ENCODE measurements at places on chromosomes 4 and X. TPM values are rescaled to one million over a fixed set of nuclear protein-coding genes. Genes with fewer than 3 reads are reported as not detected.

The ATOH1 gene
- not detected for total RNA-seq

The RAB9B gene
- 0.23 TPM for total RNA-seq

The TCEAL7 gene
- 7.6 TPM for total RNA-seq

The GSX2 gene
- total RNA-seq: not detected

The CENPI gene
- total RNA-seq: 9.1 TPM

The NPY1R gene
- total RNA-seq: not detected

The LRP2BP gene
- total RNA-seq: 0.31 TPM

The GRK4 gene
- total RNA-seq: 3.4 TPM

The ZMYM3 gene
- total RNA-seq: 9.5 TPM

The G6PD gene
- 77.4 TPM for total RNA-seq

The SPIN2A gene
- total RNA-seq: not detected

The XAGE1B gene
- total RNA-seq: not detected

The ZNF157 gene
- total RNA-seq: 0.19 TPM

The ADH1B gene
- not detected for total RNA-seq

The SOD3 gene
- not detected for total RNA-seq

The ARL9 gene
- 0.08 TPM for total RNA-seq

The MAGEE2 gene
- not detected for total RNA-seq

The INPP4B gene
- 25.6 TPM for total RNA-seq

The TRIM2 gene
- 5.0 TPM for total RNA-seq

The SPANXB1 gene
- not detected for total RNA-seq

The RNF212 gene
- 1.2 TPM for total RNA-seq

The SLC7A11 gene
- 30.2 TPM for total RNA-seq

The BEX5 gene
- total RNA-seq: 3.9 TPM

The FAM47A gene
- total RNA-seq: not detected

The POU3F4 gene
- not detected for total RNA-seq

The PRR32 gene
- not detected for total RNA-seq

The LDB2 gene
- not detected for total RNA-seq

Data from hair follicular keratinocyte (primary cell).